ENCODE measurements at places on chromosomes 7 and 10.

- peak; percentile 18 for DNase-seq
These were observed 429.0 kb upstream of the MTPN start for GRCh38 chr7:136405931-136406777.

DNA sequence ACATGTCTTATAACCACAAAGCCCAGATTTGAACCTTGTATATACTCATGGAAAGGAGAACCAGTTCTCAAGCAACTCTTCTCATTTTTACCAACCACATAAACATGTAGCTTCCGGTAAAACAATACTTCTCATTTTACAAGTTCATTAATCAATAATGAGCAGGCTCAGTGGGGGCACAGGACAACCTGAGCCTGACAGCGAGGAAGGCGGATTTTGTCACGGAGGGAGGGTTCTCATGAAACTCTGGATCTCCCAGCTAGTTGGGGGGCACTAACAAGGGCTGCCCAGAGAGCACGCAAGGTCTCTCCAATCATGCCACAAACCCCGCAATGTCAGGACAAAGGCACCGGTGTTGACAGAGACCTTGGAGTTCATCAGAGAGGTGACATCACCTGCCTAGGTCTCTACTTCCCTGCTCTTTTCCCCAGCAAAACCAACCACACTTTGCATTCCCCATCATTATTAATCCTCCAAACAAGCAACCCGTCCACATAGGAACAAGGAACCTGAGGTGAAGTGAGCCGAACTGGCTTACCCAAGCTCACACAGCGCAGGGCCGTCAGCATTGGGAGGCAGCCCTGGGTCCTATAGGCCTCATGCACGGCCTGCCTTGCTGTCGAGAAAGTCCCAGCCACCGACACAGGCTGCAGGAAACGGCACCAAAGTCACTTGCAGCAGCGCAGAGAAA is 192.1 kb upstream of the KLF14 start:
- DNase-seq = no peak

- no peak for DNase-seq
These were observed 335.7 kb downstream of the SFMBT2 start for GRCh38 chr10:7075110-7075509.

GRCh38 chr7:39536951-39537350 is 29.3 kb upstream of the YAE1 start:
- no peak for DNase-seq

DNA sequence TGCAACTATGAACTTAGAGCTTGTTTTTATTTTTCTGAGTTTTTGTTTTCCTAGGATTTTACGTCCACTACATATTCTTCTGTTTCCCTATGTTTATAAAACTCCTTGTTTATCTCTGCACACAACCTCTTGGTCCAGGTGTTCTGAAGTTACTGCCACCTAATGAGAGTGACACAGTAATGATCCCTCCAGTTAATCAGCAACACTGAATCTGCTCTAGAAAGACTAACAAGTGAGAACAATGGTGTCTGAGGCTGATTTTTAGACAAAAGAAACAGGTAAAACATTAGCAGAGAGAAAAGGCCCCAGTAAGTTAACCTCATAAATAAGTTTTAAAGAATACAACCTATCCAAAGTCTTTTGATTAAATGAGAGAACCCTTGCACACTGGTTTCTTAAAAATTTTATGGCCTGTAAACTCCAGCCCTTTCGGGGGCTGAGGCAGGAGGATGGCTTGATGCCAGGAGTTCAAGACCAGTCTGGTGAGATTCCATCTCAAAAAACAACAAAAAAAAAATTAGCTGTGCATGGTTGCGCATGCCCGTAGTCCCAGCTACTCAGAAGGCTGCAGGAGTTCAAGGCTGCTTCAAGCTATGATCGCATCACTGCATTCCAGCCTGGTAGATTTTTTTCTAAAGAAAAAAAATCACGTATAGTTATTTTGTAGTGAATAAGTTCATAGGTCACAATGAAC is 397.6 kb downstream of the MAGI2 start:
- no peak for DNase-seq

- no peak for DNase-seq
These were observed at the start of gene KCNIP2 for GRCh38 chr10:101843032-101844021. TSS of gene KCNIP2 (minus strand) at chr10:101843800. CDS start at chr10:101843568, 232 bp downstream.

- peak; percentile 42 for DNase-seq
These were observed 123.8 kb downstream of the ADRA2A start for GRCh38 chr10:111200505-111201186.

GRCh38 chr7:47968847-47969774 is 10.3 kb downstream of the HUS1 start:
- peak; percentile 48 for DNase-seq

DNA sequence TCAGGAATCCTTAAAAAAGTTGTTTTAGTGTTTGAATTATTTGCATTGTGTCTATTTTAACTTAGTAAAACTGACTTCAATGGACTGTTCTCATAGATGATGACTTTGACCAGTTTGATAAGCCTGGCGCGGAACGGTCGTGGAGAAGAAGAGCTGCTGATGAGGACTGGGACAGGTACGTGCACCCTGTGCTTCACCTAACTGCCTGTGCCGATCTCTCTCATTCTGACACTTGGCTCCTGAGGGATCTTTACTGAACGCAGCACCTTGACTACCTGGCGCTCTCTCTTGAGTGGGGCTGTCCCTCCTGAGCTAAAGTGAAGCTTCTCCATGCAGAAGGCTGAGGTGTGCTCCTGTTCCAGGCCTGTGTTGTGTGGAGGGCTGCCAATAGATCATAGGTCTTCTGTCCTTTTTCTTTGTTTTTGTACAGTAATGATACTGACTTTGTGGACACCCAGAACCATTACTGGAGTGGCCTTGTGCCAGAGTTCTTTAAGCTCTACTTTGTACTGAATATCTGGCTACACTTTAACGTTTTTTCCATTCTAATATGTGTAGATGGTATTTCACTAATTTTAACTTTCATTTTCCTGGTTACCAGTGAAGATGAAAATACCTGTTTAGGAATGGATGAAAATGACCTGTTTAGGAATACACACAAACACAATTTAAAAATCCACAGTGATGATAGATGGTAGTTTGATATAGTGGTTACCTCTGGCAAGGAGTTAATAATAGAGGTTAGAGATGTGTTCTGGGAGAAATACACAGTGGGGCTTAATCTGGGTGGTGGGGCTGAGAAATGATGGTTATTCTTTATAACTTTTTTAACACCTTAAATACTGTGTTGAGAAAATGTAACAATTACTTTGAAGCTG is 20.9 kb downstream of the RBM33 start:
- DNase-seq = no peak

DNA sequence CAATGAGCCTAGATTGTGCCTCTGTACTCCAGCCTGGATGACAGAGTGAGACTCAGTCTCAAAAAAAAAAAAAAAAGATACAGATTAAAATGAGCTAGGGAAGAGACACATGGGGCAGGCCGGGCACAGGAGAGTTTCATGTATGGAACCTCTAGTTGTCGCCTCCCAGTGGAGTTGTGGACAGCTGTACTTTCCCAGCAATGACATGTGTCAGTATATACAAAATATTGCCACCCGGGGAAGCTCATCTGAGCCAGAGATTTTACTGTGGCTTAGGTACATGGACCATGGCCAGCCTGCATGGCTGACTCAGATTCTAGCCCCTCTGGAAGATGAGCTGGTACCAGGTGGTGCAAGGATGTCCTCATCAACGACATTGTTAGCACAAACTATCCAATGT is 87.4 kb downstream of the COL26A1 start:
- DNase-seq = no peak

GRCh38 chr7:127930341-127931328 is 100.6 kb downstream of the LRRC4 start:
- DNase-seq = no peak

GRCh38 chr7:105027176-105027853 is 13.3 kb downstream of the KMT2E start:
- no peak for DNase-seq

DNA sequence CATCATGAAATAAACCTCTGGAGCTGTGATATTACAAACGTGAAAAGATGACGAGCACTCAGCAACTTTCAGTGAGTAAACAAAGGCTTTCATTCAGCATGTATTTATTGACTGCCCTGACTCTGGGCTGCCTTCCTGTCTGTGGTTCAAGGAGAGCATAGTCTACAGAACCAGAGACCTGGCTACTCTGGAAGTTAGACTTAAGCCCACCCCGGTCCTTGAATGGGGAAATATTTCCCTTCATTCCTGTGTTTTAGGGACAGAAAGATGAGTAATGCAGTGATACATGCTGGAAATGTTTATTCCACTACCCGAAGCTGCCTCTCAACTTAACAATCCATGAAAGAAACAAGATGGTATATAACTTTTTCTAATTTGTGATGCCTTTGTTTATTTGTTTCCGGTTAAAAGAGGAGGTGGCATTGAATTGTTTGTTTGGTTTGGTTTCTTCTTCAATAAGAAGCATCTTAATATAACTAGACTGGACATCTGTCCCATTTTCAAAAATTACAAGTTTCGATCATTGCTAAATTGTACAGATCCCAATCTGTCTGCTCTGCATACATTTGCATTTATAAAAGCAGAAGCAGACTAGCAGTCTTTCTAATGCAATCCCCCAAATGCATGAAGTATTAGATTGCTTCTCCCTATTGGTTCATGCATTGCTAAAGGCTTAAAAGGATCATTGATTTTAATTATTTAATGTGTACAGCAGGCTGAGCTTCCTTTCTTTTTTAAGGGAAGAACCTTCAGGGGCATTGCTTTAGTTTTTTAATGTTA is 57.7 kb downstream of the TRUB1 start:
- no peak for DNase-seq

DNA sequence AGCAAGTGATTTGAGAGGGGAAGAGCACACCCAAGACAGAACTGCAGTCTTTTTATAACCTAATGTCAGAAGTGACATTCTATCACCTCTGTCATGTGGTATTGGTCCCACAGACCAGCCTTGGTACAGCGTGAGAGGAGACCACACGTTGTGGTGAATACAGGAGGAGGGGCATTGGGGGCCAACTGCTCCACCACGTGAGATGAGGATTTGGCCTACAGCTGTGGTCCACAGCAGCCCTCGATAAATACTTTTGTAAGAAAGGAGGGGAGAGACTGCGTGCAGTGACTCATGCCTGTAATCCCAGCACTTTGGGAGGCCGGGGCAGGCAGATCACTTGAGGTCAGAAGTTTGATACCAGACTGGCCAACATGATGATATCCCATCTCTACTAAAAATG is 243.1 kb downstream of the FGFR2 start:
- no peak for DNase-seq

DNA sequence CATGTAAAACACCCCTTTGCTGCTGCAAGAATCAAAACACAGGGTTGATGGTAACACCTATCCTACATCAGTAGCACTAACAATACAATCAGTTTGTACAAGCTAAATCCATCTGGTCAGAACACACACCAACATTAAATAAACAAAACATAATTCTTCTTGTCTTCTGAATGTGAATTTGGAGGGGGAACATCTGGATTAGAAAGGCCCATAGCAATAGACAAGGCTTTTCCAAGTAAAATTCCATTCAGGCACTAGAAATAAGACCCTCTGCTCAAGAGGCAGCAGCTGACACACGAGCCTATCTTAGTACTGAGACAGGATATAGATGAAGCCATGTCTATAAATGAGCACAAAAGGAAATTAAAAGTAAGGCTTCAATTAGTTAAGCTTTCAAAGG is 839.9 kb upstream of the LRRTM3 start:
- DNase-seq = no peak

DNA sequence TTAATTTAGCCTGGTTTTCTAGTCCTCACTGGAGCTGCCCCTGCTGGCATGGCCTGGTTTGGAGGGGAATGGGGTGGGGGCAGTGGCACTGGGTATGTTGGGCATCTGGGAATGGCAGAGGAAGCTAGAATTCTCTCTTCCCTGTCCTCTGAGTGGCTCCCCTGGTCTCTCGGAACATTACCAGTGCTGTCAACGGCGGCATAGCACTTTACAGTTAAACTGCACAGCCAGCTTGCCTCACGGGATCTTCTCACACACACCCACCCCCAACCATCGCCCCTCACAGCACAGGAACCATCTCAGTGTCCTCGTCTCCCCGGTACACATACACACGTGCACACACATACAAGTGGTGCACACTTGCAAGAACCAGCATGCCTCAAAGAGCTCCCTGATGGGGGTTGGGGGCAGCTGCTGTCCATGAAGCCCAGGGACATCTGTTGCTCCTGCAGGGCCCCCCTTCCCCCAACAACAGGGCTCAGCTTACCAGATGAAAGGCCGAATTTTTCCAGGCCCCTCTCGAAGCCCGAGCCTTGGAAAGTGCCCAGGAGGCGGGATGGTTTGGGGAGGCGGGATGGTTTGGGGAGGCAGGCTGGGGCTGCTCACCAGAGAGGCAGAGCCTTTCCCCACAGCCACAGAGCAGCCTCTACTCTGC is 41.0 kb downstream of the TSPAN15 start:
- no peak for DNase-seq

DNA sequence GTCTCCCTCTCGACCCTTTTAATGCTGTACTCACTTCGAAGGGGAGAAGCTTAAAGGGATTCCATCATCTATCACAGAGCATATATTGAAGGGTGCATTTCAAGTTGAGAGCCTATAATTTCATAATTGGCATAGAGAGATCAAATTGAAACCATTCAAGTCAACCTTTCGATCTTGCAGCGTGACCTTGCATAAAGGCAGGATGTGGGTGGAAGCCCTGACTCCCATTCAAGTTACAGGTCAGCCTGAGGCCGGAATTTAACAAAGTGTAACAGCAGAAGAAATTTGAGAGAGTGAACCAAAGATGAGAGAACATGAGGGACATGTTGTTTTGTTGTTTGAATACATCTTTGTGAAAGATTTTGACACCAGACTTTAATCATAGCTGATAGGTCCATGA is 195.3 kb upstream of the TPK1 start:
- no peak for DNase-seq

DNA sequence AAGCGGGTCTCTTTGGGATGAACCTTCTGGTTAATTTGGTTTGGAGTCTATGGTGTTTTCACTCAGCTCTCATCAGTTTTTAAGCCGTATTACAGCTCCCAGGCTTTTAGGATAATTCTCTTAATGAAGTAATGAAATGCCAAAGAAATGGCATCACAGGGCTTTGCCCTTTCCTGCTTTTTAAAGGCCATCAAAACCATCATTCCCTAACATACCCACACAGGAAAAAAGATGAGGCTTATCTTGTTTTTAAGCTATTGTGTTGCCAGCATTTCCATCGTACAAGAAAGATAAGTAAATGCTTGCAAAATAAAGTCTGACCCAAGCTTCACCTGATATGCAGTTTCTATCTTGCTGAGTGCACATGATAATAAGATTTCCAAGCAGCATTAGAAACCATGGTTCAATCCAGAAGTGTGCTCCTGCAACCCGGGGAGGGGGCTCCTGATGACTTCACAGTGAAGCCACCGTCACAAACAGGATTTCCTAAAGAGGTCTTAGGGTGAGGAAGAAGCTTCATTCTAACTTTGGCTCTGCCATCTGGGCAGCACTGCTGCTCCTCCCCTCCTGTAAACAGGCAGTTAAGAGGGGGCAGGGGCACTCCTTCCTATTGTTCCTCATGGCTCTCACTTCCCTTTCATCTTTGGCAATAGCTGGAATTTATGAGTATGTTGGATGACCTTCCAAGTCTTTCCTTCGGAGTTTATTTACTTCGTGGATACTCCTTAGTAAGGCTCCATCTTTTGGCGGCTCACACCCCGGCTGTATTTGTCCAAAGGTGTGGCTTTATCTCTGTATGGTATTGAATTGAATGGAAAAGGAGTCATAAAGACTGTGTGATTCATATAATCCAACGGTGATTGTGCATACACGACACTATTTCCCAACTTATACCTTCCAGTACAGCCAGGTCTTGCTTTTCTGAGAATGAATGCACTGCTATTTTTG is 55.2 kb upstream of the FAM133B start:
- no peak for DNase-seq

GRCh38 chr7:142793156-142793555 is 22.4 kb downstream of the PRSS2 start:
- DNase-seq = no peak
